RPMI7951 (cell line): ENCODE measurements at places on chromosomes 7 and 10. TPM values are rescaled to one million over a fixed set of nuclear protein-coding genes. Genes with fewer than 3 reads are reported as not detected.

GRCh38 chr7:20228654-20229053, 11.5 kb upstream of the MACC1 start:
- DNase-seq = no peak

DNA sequence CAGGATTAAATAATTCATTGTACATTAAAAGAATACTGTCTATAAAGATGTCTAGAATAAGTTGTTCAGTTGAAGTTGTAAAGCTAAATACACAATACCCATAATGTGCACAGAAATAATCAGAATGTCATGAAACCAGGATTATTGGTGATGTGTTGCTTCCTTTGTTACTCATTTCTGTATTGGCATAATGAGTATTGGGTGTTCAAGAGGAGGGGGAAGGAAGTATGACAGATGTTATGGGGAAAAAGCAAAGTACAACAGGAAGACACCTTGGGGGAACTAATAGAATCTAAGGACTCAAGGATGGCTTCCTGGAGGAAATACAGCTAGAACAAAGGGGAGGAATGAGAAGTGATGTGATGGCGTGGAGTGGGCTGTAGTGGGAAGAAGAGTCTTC, 15.0 kb downstream of the ANKRD1 start:
- no peak for DNase-seq

GRCh38 chr10:98832196-98832595, 385.5 kb upstream of the HPS1 start:
- no peak for DNase-seq

Gene FAM25C
- not detected in 2 replicates for total RNA-seq

DNA sequence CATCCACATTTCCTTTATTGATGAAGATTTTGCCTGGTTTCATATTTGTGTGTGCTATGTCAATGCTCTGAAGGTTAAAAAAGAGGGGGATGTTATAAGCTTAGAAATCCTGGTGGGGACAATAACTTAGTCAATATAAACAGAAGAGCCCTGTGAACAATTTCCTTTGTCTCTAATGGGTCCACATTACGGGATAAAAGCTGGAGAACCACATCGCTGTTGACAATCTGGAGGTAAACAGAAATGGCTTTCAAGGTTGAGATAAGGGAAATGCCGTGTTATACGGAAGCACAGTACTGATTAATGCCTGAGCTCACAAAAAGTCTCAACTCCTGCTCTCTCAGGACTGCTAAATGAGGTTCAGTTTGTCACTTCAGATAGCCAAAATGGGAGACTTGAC, 16.8 kb downstream of the ASAH2 start:
- DNase-seq = no peak

Gene INA
- 7.9 and 10.3 TPM in 2 replicates for total RNA-seq

DNA sequence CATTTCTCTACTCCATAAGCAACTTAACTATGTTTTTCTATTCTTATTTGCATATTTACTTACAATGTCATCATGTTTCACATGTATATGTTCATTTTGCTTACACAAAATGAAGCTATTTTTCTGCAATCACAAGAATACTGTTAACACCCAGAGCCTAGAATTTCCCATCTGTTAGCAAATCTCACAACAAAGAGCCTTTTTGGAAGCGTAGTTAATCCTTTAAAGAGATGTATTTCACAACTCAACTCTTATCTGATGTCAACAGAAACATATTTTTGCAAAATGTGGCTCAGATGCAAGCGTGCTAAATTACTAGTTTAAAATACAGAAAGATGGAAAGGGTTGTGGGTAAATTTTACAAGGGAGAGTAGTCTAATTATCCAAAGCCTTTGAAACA, 110.6 kb upstream of the COL1A2 start:
- DNase-seq = no peak
